Endothelial cell (in vitro differentiated cells): ENCODE measurements at places on chromosomes 7 and 10. TPM values are rescaled to one million over a fixed set of nuclear protein-coding genes. Genes with fewer than 3 reads are reported as not detected.
A peak's percentile ranks its signal among the peaks of the same experiment; 100 is the strongest.

HECTD2 gene
- total RNA-seq: 17.4 TPM

C10orf105 gene
- 0.15 TPM for total RNA-seq

PAX4 gene
- 0.33 TPM for total RNA-seq

CFAP70 gene
- total RNA-seq: 1.7 TPM

CALML3 gene
- total RNA-seq: not detected

CLEC2L gene
- total RNA-seq: not detected

PDE6C gene
- total RNA-seq: not detected

SRGN gene
- total RNA-seq: 4.7 TPM

PON3 gene
- 50.9 TPM for total RNA-seq

PPP1R9A gene
- total RNA-seq: 22.2 TPM

DNA sequence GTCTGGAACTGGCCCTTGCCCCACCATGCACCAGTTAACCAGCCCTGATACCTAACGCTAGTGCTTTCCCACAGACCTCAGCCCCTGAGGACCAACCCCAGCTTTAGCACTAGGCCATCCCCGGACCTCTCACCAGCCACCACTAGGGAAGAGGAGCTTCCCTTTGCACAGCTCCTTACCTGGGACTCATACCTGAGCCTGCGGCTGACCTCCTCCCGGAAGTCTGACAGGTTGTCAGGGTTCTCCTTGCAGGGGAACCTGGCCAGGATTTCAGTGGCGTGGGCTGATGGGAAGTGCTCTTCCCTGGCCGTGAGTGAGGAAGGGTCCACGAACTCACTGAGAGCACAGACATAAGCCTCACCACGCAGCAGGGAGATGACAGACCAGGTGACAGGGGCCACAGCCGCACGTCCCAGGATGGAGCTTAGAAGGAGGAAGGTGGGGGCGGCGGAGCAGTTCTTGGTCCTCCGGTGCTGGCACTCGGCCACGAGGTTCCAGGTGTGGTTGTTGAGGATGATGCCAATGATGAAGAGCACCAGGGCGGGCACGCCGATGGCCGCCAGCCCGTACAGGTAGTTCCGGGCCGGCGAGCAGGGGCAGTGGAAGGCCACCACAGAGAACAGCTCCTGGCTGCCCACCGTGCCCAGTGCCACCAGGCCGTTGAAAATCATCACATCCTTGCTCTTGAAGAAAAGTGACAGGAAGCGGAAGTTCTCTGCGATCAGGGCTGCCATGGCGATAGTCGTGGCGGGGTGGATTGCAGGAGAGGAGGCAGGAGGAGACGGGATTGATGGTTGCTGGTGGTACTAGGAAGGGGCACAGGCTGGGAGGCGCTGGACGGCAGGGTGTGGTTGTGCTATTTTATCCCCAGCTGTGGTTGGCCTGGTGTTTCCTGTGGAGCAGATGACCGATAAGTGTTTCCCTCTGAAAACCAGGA is 2.7 kb downstream of the CALHM2 start:
- peak overlapping the region; percentile 48 for H3K4me3 ChIP-seq
- peak overlapping the region; percentile 49 for H3K27ac ChIP-seq
- DNase-seq: no peak
- peaks cover 19% of the 10 kb centered on the region for H3K4me1 ChIP-seq
- peaks cover 27% of the 10 kb centered on the region for H3K36me3 ChIP-seq
- peaks cover 14% of the 10 kb centered on the region for H3K27me3 ChIP-seq

GRCh38 chr10:81179805-81180452 is 642.2 kb downstream of the SH2D4B start:
- no peaks in the 10 kb centered on the region for H3K27me3 ChIP-seq
- H3K36me3 ChIP-seq: peaks cover 4% of the 10 kb centered on the region

- no peak for DNase-seq
- no peaks in the 10 kb centered on the region for H3K36me3 ChIP-seq
- H3K27me3 ChIP-seq: no peaks in the 10 kb centered on the region
- no peaks in the 10 kb centered on the region for H3K4me1 ChIP-seq
- H3K27ac ChIP-seq: no peak overlapping the region
Measured at GRCh38 chr10:4576206-4576605, 249.8 kb upstream of the AKR1E2 start.

- peaks cover 11% of the 10 kb centered on the region for H3K27me3 ChIP-seq
- DNase-seq: no peak
- no peaks in the 10 kb centered on the region for H3K36me3 ChIP-seq
- H3K4me1 ChIP-seq: peaks cover 1% of the 10 kb centered on the region
Measured at GRCh38 chr10:114394531-114394930, 9.8 kb downstream of the AFAP1L2 start.

DNA sequence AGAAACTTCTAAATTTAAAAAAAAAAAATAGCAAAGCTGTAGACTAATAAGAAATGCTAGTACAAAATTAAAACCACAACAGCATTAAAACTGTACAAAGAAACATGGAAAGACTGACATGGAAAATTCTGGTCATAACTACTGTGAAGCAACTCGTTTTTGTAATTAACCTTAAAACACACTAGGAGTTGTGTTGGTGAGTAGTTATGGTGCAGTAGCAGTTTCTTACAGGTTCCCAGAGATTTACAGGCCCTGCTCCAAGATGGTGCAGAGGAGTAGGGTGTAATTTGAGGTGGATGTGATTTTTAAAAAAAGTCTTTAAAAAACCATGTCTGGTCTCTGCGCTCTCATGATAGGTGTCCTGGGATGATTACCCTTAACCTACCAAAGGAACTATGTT is 31.0 kb downstream of the TNKS2 start:
- no peak overlapping the region for H3K4me3 ChIP-seq
- no peaks in the 10 kb centered on the region for H3K27me3 ChIP-seq
- H3K27ac ChIP-seq: no peak overlapping the region
- peaks cover 28% of the 10 kb centered on the region for H3K36me3 ChIP-seq
- DNase-seq: no peak
- H3K4me1 ChIP-seq: no peaks in the 10 kb centered on the region

DNA sequence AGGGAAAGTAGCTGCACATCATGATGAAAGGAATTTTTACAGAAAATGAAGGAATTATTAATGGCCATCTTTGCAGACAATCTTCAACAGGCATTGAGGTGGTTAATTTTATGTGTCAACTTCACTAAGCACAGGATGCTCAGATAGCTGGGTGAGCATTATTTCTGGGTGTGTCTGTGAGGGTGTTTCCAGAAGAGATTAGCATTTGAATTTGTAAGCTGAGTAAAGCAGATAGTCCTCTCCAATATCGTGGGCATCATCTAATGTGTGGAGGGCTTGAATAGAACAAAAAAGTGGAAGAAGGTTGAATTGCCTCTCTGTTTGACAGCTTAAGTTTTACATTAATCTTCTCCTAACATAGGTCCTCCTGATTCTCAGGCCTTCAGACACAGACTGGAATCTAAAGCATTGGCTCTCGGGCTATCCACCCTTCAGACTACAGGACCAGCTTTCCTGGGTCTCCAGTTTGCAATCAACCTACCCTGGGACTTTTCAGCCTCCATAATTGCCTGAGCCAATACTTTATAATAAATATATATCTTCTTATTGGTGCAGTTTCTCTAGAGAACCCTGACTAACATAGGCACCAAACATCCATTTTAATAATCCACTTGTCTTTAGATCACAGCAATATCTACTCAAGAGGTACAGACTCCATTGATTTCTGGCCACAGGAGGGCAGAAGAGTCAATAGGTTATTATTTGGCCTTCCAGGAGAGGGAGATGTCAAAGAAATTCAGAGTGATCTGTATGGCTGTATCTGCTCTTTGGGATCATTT is 10.5 kb upstream of the CRPPA start:
- H3K4me3 ChIP-seq: no peak overlapping the region
- no peaks in the 10 kb centered on the region for H3K4me1 ChIP-seq
- peak; percentile 38 for DNase-seq
- H3K36me3 ChIP-seq: no peaks in the 10 kb centered on the region
- no peak overlapping the region for H3K27ac ChIP-seq

- peaks cover 19% of the 10 kb centered on the region for H3K4me1 ChIP-seq
- H3K36me3 ChIP-seq: no peaks in the 10 kb centered on the region
- DNase-seq: no peak
- H3K27me3 ChIP-seq: peaks cover 4% of the 10 kb centered on the region
- H3K4me3 ChIP-seq: no peak overlapping the region
Measured at GRCh38 chr7:118858651-118859149, 634.2 kb downstream of the ANKRD7 start.

- peak overlapping the region; percentile 67 for H3K4me3 ChIP-seq
- no peaks in the 10 kb centered on the region for H3K36me3 ChIP-seq
- no peak for DNase-seq
- H3K27me3 ChIP-seq: peaks cover 3% of the 10 kb centered on the region
- no peak overlapping the region for H3K27ac ChIP-seq
Measured at GRCh38 chr7:3042861-3043489, 692 bp downstream of the CARD11 start.

- peaks cover 6% of the 10 kb centered on the region for H3K36me3 ChIP-seq
- peaks cover 3% of the 10 kb centered on the region for H3K4me1 ChIP-seq
- no peak overlapping the region for H3K27ac ChIP-seq
- no peak overlapping the region for H3K4me3 ChIP-seq
- peaks cover 2% of the 10 kb centered on the region for H3K27me3 ChIP-seq
- no peak for DNase-seq
Measured at GRCh38 chr7:41878309-41879295, 175.7 kb upstream of the INHBA start.

GRCh38 chr10:96651998-96652431 is 65.2 kb upstream of the TM9SF3 start:
- H3K27me3 ChIP-seq: peaks cover 7% of the 10 kb centered on the region
- peaks cover 3% of the 10 kb centered on the region for H3K4me1 ChIP-seq

- H3K27me3 ChIP-seq: peaks cover 8% of the 10 kb centered on the region
- peaks cover 27% of the 10 kb centered on the region for H3K4me1 ChIP-seq
- H3K36me3 ChIP-seq: no peaks in the 10 kb centered on the region
Measured at GRCh38 chr10:96614515-96614914, 27.7 kb upstream of the TM9SF3 start.

DNA sequence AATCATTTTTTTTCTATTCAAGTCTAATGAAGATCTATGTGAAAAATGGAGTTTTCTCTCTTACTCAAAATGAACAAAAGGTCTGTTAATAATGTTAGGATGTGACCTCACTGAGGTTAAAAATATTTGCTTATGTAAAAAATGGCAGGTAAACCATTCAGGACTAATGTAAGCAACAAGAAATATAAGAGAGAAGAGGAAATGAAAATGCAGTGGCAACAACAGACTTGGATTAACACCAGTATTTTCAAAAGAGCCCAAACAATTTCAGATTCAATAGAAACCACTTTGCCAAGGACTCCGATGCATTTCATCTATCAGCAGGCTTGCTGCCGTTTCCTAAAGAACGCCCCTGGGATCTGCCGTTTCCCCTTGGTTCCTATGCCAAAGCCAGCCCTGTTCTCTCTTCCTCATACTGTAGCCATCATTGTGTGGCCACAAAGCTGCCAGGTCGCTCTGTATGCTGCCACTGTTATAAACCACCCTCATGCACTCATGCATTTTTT is 66.4 kb downstream of the MTURN start:
- peaks cover 18% of the 10 kb centered on the region for H3K36me3 ChIP-seq
- H3K4me1 ChIP-seq: no peaks in the 10 kb centered on the region
- no peaks in the 10 kb centered on the region for H3K27me3 ChIP-seq
- no peak overlapping the region for H3K4me3 ChIP-seq
- no peak for DNase-seq

DNA sequence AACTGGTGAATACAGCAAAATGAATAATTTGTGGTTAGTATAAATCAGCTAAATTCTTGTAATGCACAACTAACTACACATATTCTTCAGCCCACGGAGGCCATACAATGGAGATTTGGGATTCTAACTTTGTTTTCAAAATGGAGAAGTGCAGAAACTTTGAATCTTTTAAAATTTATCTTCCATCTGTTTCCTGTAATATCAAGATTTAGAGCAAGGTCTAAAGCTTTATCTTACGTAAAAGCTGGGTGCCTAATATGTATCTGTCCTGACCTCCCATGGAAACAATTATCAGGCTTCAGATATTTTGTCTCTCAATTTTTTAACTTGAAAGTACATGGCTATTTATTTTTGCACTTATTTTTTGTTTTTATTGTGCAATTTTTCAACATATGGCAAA is 5.0 kb upstream of the AHR start:
- H3K4me3 ChIP-seq: no peak overlapping the region
- H3K27me3 ChIP-seq: peaks cover 5% of the 10 kb centered on the region
- no peak overlapping the region for H3K27ac ChIP-seq
- peaks cover 8% of the 10 kb centered on the region for H3K4me1 ChIP-seq

DNA sequence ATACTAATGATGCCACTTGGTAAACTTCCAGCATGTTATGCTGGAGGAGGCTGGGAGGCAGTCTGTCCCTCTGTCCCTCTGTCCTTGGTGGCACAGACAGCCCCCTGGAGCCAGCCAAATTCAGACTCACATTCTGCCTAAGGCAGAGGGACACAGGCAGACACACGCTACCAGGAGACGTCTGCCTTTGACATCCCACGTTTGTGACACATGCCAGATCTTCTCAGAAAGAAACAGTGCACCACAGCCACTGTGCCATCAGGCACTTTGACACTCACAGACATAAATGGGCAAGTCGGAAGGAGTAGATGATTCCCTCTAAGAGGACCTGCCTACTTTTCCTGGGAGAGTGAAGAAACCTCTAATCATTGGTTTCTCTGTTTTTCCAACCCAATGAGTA is 467.0 kb downstream of the DPP6 start:
- peaks cover 10% of the 10 kb centered on the region for H3K4me1 ChIP-seq
- no peak overlapping the region for H3K27ac ChIP-seq
- H3K4me3 ChIP-seq: no peak overlapping the region
- DNase-seq: no peak

DNA sequence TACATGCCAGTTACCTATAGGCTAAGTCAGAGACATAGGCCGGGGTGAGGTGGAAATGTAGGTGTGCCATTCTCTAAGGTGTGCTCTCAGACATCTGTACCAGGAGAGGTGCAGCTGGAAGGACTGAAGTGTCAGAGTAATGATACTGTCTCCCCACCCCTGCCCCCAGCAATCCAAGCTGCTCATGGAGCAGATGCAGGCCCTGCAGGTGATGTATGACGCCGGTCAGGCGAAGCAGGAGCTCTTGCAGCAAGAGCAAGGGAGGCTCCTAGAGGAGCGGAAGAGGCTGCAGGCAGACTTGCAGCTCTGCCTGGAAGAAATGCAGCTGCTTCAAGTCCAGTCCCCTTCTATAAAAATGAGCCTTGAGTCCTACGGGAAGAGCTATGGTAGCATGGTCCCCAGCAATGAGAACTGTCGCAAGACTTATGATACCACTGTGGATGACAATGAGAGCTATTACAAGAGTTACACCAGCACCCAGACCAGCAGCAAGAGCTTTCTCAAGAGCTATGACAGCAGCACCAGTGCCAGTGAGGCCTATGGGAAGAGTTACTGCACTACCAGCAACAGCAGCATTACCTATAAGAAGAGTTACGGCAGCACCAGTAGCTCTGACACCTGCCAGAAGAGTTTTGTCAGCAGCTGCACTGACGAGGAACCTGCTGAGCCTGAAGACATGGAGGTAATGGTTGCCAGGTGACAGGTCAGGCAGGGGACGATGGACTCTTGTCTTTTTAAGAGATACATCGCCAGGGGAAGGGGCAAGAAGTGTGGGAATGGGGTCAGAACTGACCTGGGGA is 18.4 kb upstream of the FLNC start:
- H3K36me3 ChIP-seq: peaks cover 5% of the 10 kb centered on the region
- H3K27me3 ChIP-seq: peaks cover 5% of the 10 kb centered on the region
- H3K4me3 ChIP-seq: no peak overlapping the region
- no peak for DNase-seq
- no peak overlapping the region for H3K27ac ChIP-seq

- no peaks in the 10 kb centered on the region for H3K36me3 ChIP-seq
- DNase-seq: no peak
- peaks cover 3% of the 10 kb centered on the region for H3K4me1 ChIP-seq
- H3K27me3 ChIP-seq: peaks cover 2% of the 10 kb centered on the region
- H3K4me3 ChIP-seq: no peak overlapping the region
Measured at GRCh38 chr7:26534649-26535482, 243.2 kb downstream of the SNX10 start.
